AG09319 (cell line): ENCODE measurements at places on chromosomes 5 and 9.
A peak's percentile ranks its signal among the peaks of the same experiment; 100 is the strongest.

GRCh38 chr5:178644826-178645545 is 18.1 kb upstream of the CLK4 start:
- no peak for DNase-seq

- no peak for DNase-seq
Observed at GRCh38 chr5:122730037-122730436, 44.8 kb upstream of the SNX2 start.

DNA sequence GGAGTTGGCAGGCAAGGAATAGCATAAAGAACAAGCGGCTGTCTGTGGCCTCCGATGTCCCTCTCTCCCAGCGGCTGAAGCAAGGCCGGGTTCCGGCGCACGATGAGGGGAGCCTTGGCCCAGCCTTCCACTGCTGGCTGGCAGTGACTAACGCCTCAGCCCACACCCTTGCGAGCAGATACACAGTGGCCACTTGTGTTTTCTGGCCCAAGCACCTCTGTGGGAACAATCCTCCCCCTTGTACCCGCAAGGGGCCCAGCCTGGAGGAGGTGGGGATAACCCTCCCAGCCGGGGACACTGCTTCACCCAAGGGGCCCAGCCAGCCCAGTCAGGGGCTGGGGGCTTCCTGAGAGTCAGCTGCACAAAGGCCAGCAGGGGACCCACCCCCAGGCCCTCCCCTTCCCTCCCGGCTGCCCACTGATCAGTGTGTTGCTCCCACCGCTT is 23.2 kb downstream of the STK10 start:
- no peak for DNase-seq

DNA sequence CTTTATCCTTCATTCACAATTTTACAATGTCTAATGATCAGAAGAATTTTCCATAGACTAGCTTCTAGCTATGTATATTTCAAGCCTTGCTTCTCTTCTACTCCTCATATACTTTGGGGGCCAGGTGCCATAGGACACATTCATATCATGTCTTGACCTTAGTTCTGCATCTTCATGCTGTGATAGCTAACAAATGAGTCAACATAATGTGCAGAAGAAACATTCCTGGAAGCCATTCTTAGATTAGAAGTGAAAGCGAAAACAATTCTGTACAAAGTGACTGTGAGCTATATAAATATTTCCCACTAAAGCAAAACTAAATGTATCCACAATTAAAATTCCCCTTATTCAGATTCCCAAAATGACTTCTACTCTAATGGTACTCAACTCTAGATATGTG is 320.2 kb upstream of the NREP start:
- DNase-seq, result no peak

- DNase-seq, result no peak
Observed at GRCh38 chr9:5870691-5871090, 20.0 kb upstream of the MLANA start.

- no peak for DNase-seq
Observed at GRCh38 chr9:89658931-89659330, 54.1 kb downstream of the GADD45G start.

DNA sequence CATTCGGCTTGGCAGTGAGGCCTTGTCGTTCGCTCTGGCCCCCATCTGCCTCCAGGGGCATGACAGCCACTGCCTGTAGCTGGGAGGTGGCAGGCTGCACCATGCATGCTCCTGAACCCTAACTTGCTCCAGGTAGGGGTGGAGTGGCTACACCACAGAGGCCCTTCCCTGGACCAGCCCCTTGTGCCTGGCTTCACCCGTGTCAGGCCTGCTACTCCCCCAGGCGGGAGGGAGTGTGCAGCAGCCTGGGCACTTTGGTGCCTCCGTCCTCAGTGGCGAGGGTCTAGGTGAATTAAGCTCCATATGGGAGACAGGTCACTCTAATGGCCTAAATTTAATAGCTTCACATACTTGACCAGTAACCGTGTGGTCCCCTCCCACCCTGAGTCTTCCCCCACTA is 59.4 kb upstream of the LMX1B start:
- no peak for DNase-seq

DNA sequence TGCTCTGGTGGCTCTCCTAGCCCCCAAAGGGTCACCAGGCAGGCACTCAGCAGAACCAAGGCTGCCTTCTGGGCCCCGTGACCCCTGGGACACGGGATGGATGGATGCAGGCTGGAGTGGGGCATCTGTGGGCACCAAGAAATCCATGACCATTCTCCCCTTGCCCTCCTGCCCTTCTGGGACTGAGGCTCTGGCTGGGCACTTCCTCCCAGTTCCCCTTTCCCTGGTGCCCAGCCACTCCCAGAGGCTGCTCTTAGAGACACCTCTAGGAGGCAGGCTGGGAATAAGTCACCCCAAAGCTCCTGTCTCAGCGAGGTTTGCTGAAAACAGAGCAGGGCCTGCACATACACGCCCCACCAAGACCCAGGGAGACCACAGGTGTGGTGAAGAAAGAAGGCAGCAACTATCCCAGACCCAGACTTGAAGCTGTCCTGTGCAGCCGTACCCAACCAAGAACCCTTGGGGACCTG is 943 bp downstream of the STING1 start:
- DNase-seq, result no peak

DNA sequence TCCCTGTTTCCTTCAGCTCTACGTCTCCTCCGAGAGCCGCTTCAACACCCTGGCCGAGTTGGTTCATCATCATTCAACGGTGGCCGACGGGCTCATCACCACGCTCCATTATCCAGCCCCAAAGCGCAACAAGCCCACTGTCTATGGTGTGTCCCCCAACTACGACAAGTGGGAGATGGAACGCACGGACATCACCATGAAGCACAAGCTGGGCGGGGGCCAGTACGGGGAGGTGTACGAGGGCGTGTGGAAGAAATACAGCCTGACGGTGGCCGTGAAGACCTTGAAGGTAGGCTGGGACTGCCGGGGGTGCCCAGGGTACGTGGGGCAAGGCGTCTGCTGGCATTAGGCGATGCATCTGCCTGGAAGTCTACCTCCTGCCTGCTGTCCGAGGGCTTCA is 27.7 kb downstream of the ABL1 start:
- DNase-seq, result no peak

- DNase-seq, result no peak
Observed at GRCh38 chr5:2857837-2858236, 106.4 kb upstream of the IRX2 start.

- DNase-seq, result peak; percentile 22
Observed at GRCh38 chr9:16138561-16139491, 586.0 kb downstream of the CCDC171 start.

- no peak for DNase-seq
Observed at GRCh38 chr9:98207606-98208005, 15.2 kb upstream of the CORO2A start.

DNA sequence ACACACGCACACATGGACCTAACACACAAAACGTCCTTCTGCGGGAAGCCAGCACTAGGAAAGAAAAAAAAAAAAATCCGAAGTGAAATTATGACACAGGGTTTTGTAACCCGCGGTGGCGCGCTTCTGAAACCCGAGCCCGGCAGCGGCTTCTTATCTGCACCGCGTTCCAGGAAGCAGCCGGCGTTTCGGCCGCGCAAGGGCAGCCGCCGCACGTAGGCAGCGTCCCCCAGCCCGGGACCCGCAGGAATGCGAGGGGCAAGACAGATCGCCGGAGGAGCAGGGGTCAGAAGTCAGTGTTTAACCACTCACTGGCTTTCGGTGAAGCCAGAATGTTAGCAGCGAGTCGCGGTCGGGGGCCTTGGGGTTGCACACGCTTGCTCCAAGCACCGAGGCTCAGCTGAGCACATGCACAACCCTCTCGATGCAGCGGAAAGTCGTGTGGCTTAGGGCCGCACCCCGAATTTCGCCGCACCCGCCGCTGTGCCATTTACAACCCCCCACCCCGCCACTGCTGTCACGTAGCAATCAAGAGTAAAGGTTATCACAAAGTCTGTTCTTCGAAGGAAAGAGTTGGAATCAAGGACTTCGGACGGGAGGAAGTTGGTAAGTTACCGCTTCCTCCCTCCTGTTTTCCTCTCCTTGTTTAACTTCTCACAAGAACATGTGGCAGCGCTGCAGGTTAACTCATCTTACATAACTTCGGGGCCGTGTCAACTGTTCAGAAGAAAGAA is 167.9 kb downstream of the AUH start:
- DNase-seq, result peak; percentile 85

GRCh38 chr5:104734046-104734445 is 1171.5 kb upstream of the NUDT12 start:
- no peak for DNase-seq

DNA sequence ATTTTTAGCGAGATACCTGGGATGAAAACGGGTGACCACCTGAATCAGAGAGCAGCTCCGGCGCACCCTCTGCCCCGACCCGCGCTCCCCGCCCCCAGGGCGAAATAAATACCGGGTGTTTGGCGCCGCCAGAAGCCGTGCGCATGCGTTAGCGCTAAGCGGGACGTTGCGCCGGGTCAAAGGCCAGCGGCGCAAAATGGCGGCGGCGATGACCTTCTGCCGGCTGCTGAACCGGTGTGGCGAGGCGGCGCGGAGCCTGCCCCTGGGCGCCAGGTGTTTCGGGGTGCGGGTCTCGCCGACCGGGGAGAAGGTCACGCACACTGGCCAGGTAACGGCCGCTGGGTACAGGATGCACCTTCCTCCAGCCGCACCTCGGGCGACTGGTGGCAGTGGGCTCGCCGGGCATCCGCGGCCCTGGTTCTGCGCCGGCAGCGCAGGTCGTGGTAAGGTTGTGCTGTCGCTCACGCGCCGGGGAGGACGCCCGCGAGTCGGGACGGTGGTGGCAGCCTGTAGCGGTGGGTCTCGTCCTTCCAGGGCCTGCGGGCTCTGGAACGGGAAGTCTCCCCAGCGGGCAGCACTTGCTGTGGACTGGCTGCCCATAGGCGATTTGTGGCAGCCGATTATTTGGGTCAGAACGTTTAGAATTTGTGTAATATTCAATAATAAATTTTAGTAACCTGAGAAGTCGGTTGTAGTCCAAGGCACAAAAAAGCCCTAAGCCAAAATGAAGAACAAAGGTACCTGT is at the start of gene NDUFS6:
Gene NDUFS6, plus strand, starts transcription at position 186 of the 745 bp plus-strand sequence. Its CDS starts 11 bp downstream, at position 197.
- no peak for DNase-seq

GRCh38 chr5:88677376-88677895 is 205.5 kb downstream of the MEF2C start:
- DNase-seq, result no peak

DNA sequence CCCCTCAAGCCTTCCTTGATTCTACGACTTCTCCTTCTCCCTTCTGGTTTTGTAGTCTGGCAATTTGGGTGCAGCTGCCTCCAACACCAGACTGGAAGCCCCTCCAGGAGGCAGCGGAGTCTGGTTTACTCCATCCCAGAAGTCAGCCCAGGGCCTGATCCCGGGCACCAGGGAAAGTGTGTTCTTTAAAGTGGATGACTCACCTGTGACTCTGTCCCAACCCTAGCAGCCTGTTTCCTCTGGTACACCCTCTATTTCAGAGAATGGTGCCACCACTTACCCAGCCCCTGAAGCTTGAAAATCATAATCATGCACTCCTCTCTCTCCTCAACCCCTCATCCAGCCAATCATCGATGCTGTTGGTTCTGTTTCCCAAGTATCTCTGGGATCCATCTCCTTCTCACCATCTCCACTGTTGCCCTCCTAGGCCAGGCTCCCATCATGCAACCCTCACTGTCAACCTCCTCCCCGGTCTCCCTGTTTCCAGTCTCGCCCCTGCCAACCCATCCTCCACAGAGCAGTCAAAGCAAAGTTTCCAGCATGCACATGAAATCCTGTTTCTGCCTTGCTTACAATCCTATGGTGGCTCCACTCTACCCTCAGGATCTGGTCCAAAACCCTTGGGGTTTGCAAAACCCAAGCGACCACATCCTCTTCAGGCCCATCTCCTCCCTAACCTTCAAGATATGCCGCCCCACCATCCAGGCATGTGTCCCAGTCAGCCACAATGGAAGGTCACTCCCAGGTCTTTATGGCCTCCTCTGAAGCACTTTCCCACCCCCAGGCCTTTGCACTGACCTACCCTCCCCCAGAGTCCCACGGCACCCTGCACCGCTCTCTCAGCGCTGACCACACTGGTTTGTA is 10.5 kb downstream of the LHX6 start:
- DNase-seq, result no peak

- DNase-seq, result peak; percentile 59
Observed at GRCh38 chr5:33105521-33105941, 335.2 kb upstream of the TARS1 start.

GRCh38 chr5:126521130-126521529 is 73.9 kb downstream of the ALDH7A1 start:
- DNase-seq, result no peak

DNA sequence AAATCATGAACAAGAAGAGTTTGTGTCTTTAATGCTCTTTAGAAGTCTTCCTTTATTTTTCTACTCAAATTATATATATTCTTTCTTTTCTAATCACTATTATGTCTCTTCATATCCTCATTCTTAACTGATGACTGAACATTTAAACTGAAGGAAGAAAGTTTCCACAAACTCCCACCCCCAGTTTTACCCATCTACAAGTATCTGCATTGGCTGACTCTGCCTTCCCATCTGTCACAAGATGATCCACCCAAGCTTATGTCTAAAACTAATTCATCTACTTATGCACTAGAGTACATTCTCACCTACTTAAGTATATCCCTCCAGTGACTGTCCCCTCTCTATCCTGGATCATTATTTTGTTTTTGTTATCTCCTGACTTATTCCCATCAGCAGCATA is 344.5 kb downstream of the PRR16 start:
- no peak for DNase-seq

DNA sequence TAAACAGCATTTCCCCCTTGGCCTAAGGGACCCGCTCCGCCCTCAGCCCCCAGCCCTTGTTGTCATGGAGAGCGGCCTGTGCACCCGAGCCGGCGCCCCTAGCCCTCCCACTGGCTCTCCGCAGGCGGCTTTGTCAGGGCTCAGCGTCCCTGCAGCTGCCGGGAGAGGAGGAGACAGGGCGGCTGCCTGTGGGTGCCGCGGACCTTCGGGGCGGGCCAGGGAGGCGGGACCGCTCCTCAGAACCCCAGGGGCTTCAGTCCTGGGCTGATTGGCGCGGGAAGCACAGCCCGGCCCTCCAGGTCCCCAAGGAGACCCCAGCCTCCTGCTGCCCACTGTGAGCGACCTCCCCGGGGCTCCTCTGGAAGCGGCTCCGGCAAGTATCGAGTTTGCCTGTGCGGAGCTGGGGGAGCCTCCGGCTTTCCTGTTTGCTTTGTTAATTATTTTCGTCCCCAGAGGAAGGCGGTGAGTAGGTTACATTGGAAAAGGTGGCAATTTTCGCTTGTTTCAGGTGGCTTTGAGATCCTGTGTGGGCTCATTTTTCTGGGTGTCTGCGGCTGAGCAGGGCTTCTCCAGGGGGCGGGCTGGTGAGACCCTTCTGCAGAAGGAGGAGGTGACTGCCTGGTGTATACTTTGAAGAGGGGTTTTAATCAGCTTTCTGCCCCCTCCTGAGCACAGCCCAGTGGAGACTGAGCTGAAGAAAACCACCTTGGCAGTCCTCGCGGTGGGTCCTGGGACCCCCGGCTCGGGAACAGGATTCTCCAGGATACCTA is at the start of gene FGD3:
Gene FGD3, plus strand, starts transcription at position 256 of the 770 bp plus-strand sequence. CDS start 28,734 bp downstream, outside the sequence.
- DNase-seq, result no peak

- no peak for DNase-seq
Observed at GRCh38 chr5:133817456-133817855, 151.0 kb downstream of the C5orf15 start.

GRCh38 chr9:88651682-88652633 is 117.0 kb downstream of the NXNL2 start:
- DNase-seq, result peak; percentile 92
